ENCODE measurements at places on chromosomes 12 and 14.

- DNase-seq: no peak
Measured at GRCh38 chr12:40171501-40171900, 53.3 kb upstream of the LRRK2 start.

DNA sequence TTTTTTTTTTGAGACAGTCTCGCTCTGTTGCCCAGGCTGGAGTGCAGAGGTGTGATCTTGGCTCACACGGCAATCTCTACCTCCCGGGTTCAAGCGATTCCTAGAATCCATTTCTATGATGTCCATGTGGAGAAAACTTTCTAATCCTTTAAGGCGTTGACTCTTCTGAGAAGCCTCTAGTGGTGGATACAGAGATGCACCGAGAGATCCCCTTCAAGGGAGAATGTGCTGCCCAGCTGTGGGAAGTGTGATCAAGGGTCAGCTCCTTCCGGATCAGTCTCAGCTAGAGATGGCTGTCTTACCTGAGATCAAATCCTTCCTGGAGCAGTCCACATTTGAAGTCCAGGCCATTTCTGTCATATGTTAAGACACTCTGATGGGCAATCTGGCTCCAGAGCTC, 92.7 kb upstream of the HECTD1 start:
- DNase-seq: no peak

DNA sequence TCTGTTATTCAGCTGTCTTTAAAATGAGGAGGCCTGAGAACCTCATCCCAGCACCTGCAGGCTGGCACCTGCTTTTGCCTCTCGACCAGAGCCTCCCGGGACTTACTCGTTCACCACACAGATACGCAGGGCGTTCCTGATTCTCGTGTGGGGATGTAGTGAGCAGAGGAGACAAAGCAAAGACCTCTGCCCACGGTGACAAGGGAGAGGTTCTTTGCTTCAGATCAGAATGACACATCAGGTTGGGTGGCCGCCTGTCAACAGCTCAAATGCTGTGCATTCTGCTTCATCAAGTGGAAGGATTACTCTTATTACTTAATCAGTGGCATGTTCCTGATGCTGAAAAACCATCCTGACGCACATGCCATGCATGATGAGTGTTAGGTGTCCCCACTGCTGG, 24.4 kb downstream of the DEGS2 start:
- DNase-seq: no peak

DNA sequence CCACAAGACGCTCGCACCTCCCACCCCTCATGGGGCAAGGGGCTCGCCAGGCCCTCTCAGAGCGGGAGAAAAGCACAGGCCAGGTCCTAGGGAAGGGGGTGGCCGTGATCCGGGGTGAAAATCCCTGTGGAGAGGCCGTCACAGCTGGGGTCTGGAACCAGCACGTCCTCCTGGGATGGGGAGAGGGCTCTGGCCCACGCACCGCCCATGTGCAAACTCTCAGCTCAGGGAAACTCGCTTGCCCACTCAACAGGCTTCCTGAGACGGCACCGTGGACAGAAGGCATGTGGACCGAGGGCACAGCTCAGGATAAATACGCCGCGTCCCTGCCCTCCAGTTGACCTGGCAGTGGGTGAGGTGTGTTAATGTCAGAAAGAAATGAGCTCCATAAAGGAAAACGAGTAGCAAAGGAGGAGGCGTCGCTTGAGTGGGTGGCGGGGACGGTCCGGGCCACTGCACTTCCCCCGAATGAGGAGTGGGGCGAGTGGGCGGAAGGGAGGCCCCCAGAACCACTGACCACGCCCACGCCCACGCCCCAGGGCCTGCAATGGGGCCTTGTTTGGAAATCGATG, 57.6 kb upstream of the GALNT9 start:
- DNase-seq: no peak

- DNase-seq: no peak
Measured at GRCh38 chr14:85319998-85320630, 209.8 kb upstream of the FLRT2 start.

DNA sequence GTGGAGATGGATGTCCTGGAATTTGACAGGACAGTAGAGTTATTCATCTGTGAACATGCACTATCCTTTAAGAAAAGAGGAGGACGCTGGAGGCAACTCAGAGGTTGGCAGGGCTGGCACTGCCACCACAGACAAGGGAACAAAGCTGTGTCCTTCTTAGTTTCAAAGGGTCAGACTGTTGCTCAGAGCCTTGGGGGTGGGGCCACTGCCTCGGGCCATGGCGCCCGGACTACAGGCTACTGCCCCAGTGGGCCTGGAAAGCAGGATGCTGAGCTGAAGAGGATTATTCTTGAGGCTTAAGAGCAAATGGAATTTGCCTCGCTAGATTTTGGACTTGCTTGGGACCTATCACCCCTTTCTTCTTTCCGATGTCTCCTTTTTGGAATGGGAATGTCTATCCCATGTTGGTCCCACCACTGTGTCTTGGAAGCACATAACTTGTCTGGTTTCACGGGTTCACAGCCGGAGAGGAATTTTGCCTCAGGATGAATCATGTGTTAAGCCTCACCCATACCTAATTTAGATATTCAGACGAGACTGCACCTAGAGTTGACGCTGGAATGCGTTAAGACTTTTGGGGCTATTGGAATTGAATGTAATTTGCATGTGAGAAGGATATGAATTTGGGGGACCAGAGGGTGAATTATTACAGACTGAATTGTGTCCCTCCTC, 114.8 kb upstream of the RFLNA start:
- no peak for DNase-seq
